ENCODE measurements at places on chromosomes 6 and 20. TPM values are rescaled to one million over a fixed set of nuclear protein-coding genes. Genes with fewer than 3 reads are reported as not detected.

DNA sequence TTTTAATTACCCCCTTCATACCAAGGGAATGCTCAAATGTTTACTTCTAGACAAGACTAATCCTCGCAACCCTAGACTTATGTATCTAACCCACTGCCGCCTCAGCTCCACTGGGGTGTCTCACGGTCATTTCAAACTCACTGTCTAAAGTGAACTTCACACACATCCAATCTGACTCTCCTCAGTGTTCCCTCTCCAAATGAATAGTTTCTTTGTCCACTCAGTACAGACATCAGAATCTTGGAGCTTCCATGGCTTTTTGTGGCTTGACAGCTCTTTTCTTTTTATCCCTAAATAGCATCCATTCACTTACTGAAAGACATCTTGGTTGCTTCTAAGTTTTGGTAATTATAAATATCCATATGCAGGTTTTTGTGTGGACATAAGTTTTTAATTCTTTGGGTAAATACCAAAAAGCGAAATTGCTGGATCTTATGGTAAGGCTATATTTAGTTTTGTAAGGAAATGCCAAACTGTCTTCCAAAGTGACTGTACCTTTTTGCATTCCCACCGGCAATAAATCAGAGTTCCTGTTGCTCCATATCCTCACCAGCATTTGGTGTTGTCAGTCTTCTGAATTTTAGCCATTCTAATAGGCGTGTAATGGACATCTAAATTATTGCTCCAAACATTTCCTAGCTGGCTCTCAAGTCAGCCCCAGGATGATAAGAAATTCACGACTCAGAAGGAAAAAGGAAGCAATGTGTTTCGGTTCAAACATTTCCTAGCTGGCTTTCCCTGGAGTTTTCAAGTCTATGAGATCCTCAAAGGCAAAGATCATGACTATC, 73.1 kb downstream of the DNAAF9 start:
- DNase-seq = no peak

GRCh38 chr6:125810445-125810844, 19.7 kb downstream of the NCOA7 start:
- DNase-seq = no peak

DNA sequence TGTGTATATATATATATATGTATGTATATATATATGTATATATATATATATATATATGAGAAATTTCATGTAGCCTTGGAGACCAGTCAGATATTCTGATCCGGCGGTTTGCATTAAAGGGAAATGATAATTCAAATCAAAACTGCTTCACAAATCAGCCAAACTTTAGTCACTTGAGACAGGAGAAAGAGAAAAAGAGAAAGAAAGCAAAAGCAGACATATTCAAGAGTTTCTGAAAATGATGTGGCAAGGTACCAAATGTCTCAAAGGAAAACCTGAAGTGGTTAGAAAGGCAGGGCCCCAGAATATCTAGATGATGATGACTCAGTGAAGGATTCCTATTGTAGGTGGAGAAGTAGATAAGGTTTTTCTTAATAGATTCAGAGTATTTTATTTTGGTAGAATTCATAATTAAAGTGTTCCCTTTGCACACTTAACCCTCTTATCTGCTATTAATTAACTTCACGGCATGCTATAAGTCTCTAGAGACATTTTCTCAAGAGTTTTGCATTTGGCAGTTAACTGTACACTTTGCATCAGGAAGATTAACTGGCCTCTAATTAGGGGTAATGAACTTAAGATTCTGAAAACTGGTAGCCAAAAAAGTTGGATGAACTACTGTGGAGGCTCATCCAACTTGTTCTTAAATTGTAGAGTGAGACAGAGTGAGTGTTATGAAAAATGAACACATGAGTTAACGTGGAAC, 50.1 kb upstream of the ASF1A start:
- DNase-seq = no peak

DNA sequence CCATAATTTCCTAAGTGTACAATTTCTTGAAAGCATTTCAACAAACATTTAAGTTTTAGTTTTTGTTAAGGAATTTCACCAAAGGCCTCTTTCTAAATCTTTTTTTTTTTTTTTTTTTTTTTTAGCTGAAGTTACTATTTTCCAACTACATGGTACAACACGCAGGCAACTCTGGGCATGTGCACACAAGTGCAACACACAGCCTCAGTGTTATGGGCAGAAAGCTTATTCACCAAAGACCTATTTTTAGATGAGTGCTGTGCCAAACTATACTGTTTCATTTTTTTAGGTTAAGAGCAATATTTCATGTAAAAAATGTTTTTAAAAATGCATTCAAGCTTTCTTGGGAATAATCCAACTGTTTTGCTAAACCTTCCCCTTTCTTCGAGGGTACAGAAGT, 42.0 kb upstream of the MAP3K4 start:
- no peak for DNase-seq

- no peak for DNase-seq
These were observed 26.3 kb downstream of the WFDC3 start for GRCh38 chr20:45765307-45765875.

MUCL3 gene
- polyA plus RNA-seq = 0.34 TPM

RIN2 gene
- polyA plus RNA-seq = 22.3 TPM
